CD4-positive, alpha-beta T cell treated with Interleukin-15 for 4 hours (primary cell): ENCODE measurements at places on chromosomes 4 and X.
A peak's percentile ranks its signal among the peaks of the same experiment; 100 is the strongest.

GRCh38 chr4:162622664-162623063, 458.9 kb upstream of the FSTL5 start:
- no peak for DNase-seq

DNA sequence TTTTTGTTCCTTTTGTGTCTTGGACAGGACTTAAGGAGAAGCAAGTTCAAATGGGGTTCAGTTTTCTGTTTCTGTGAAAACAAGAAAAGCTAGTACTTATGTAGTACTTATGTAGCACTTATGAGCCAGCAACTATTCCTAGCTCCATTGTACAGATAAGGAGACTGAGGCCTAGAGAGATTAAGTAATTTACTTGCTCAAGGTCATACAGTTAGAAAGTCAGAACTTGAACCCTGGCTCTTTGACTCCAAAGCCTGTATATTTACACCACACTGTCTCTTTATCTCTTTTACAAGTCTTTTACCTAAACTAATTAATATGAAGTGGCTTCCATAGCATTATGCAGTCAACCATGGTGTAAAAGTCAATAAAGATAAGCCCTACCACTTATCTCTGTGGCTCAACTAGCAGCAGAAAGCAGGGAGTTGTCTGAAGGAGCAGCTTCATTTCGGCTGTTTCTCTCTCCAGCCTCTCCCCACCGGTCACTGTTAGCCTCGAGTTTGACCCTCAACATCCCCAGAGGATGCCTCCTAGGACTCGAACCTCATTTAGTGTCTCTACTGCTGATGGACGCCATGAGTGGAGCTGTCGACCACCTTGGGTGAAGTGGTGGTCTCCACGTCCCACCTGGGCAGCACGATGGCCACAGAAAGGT, 209.9 kb downstream of the SHROOM3 start:
- no peak for DNase-seq

- DNase-seq: no peak
These were observed 22.2 kb downstream of the TMPRSS11E start for GRCh38 chr4:68469482-68469881.

GRCh38 chrX:108165383-108166111, 74.0 kb downstream of the ATG4A start:
- no peak for DNase-seq

- DNase-seq: no peak
These were observed 143.8 kb downstream of the FBXW7 start for GRCh38 chr4:152392079-152392478.

DNA sequence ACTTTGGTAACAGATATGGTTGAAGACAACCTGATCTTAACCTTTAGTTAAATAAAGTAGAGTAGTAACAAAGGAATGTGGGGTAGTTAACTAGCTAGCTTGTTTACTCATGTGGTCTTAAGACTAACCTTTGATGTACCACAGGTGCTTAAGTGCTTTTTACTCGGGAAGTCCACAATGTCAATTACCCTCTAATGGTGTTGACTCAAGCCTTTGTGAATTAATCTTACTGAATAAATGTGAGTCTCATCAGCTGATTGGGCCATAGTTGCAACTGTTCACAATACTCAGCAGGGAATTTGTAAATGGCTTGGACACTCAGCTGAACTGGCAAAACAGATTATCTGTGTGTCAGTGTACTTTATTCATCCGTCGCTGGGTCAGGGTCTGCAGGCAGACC, 119.0 kb upstream of the UGT8 start:
- no peak for DNase-seq

- no peak for DNase-seq
These were observed 36.9 kb downstream of the INTU start for GRCh38 chr4:127669691-127670090.

GRCh38 chrX:123223859-123224258, 39.8 kb downstream of the GRIA3 start:
- no peak for DNase-seq

- DNase-seq: no peak
These were observed 12.0 kb upstream of the MAP7D2 start for GRCh38 chrX:20128670-20129069.

- no peak for DNase-seq
These were observed 749.5 kb upstream of the PCDH7 start for GRCh38 chr4:29970626-29971025.

DNA sequence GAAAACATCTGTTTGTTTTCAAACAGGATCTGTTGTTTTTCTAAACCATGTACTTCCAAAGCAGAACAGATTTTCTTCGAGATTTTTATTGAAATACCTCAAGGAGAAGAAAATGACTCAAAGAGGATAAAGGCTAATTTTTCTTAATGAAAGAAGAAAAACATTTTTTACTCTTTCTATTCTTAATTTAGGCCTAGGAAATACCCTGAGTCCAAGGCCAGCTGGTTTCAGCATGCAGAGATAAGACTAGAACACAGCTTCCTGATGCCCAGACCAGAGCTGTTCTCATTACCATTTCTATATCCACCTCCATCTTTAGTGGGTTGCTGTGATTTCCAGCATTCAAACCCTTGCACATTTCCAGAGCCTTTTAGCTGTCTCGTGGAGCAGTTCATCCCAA, 18.3 kb downstream of the GAB1 start:
- no peak for DNase-seq

DNA sequence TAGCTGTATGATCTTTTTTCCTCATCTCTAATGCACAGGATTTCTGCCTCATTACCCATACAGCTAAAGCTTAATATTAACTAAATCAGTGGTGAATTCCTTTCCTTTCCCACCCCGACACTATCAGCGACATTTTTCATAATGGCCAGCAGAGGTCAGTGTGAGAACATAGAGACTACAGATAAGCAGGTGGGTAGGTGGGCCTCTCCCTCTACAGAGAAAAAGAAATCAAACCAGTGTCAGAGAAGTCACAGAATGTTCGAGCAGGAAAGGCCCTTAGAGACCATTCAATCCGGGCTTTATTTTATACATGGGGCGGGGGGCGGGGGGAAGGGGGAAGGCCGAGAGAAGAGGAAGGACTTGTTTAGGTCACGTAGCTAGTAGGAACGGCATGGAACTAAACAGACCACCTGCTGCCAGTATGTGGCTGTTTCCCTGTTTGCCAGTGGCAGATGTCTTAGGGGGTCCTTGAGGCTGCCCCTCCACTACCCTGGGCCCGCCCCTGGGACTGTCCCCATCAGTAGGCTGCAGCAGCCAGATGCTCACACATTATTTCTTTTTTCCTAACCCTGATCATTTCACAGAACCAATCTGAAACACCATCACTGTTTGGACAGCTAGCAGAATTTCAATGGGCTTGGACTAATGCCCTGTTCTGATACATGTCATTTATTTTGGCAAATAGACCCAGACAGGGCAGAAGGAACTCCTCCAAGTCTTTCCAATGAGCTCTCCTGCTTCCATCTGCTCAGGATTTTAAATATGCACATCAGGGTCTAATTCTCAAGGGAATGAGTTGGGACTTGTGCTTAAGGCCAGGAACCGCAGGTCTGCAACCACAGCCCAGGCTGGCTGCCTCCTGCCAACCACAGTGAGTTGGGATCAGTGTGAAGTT, 133.4 kb downstream of the ATG4A start:
- no peak for DNase-seq

- DNase-seq: no peak
These were observed 41.2 kb downstream of the SH3RF1 start for GRCh38 chr4:169229571-169230028.

- DNase-seq: no peak
These were observed 880 bp upstream of the TEX13A start for GRCh38 chrX:105221374-105221773.

- peak; percentile 21 for DNase-seq
These were observed 695 bp upstream of the PIGA start for GRCh38 chrX:15336023-15336413.

GRCh38 chrX:137286423-137286822, 252.6 kb upstream of the GPR101 start:
- DNase-seq: no peak

DNA sequence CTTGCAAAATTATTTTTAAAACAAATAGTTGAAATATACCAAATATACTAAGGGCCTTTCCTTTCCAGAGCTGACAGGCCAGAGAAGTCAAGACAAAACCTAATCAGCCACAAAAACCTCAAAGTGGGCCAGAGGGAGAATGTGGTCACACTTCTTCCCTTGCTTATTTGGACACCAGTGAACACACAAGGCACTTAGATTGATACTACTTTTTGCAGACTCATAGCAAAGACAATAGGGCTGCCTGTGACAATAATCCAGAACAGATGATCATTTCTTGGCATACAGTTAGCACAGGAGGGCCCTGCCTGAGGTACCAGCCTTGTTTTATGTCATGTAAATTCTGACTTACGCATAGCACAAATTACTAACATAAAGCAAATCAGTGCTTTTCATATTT, 215.7 kb upstream of the NEIL3 start:
- DNase-seq: no peak

DNA sequence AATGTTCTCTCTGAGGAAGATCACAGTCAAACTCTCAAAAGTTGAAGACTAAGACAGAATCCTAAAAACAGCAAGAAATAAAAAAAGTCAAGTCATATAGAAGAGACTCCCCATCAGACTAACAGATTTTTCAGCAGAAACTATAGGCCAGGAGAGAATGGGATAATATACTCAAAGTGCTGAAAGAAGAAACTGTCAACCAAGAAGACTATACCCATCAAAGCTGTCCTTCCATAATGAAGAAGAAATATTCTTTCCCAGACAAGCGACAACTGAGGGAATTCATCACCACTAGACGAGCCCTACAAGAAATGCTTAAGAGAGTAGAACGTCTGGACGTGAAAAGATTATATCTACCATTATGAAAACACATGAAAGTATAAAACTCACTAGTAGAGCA, 22.0 kb downstream of the TLR6 start:
- no peak for DNase-seq

GRCh38 chrX:55767100-55767499, 49.6 kb downstream of the RRAGB start:
- DNase-seq: no peak

GRCh38 chr4:41360921-41361793, 104.4 kb downstream of the UCHL1 start:
- DNase-seq: no peak

DNA sequence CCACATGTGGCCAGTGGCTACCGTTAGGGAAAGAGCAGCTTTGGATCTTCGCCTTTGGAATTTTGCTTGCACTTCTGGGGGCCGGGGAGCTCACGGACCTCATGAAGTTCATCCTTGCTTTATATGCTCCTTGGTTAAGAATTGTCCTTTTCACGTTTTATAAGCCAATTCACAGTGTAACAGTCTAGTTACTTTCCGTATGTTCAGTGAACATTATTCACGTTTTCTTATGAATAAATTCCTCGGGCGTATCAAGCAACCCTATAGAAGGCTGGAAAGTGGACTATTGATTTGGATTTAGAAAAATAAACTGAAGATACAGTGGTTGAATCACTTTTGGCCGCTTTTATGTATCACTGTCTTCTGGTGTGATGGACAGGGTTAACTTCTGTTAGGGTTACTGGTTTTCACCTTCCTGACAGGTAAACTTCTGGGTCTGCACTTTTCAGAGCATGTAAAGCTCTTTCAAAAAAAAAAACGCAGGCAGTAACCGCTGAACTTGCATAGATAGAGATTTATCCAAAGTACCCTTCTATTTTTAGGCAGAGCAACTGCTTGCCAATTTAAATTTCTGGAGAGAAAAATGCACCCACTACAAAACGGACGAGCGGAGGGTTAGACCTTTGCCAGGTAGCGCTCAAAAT, 569 bp upstream of the PDLIM5 start:
- no peak for DNase-seq

- DNase-seq: no peak
These were observed 212 bp downstream of the CLCN4 start for GRCh38 chrX:10157032-10157341.

DNA sequence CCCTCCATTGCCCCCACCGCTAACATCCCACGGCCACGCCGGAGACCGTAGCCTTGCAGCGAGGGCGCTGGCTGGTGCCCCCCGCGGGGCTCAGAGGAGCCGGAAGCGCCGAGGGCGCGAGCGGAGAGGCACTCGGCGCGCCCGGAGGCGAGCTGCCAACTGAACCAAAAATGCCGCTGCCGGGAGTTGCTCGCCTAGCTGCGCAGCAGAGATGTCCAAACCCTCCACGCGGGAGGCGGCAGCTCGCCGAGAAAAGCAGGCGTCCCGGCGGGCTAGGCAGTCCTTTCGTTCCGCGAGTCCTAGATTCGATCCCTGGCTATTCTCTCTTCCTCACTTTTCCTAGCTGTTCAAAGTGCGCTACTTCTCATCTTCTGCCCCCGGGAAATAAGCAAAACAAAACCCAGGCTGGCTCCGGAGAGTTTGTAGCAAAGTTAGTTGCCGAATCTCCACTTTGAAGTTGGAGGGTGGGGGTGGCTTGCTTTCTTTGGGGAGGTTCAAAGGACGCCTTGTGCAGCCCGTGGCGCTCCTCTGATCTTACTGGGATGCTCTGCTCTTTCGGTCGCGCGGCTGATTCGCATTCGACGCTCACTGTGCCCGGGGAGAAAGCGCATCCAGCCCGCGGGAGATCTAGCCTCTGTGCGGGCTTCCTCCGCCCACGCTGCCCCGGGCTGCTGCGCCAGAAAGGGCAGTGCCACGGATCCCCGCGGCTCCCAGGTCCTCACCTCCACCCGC, 723 bp downstream of the NKX6-1 start:
- no peak for DNase-seq

DNA sequence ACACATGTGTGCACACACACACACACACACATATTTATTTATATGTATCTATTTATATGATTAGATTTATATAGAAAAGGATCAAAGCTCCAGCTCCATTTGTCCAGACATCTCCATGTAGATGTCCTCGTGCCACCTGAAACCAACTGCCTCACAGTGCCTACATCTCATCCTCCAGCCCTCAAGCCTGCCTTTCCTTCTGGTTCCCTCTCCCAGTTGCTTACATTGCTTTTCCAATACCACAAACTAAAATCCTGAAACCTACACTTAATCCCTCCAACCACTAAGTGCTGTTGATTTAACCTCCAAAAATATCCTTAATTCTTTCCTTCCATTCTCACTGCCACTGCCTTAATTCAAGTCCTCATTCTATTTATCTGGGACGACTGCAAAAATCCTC, 51.4 kb downstream of the STBD1 start:
- no peak for DNase-seq

- DNase-seq: no peak
These were observed 27.4 kb downstream of the RNF212 start for GRCh38 chr4:1086011-1086410.

- no peak for DNase-seq
These were observed 194.4 kb upstream of the LDB2 start for GRCh38 chr4:17092736-17093437.

DNA sequence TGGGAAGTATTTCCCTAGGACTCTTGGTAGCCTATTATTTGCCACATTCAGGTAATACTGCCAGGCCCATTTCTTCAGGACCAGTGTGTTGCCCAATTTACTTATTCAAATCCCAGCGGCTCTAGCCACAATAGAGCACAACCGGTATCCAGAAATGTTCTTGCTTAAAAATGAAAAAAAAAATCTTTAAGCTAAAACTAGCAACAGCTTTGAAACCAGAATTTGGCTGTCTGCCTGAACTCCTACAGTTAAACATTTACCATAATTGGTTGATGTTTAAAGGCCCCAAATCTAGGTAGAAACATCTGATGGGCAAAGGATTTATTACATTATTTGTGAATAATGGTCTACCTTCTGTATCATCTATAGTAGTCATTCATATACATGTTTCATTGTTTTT, 930 bp upstream of the SLITRK4 start:
- DNase-seq: no peak

- DNase-seq: no peak
These were observed 55.7 kb downstream of the PITX2 start for GRCh38 chr4:110567214-110567613.

GRCh38 chrX:123475068-123475724, 257.7 kb downstream of the THOC2 start:
- DNase-seq: no peak

- DNase-seq: no peak
These were observed 33.6 kb upstream of the CCNG2 start for GRCh38 chr4:77123411-77123810.
